ENCODE measurements at places on chromosomes 11 and 22.

- DNase-seq: no peak
Observed at GRCh38 chr22:47597041-47597440, 834.6 kb downstream of the TBC1D22A start.

DNA sequence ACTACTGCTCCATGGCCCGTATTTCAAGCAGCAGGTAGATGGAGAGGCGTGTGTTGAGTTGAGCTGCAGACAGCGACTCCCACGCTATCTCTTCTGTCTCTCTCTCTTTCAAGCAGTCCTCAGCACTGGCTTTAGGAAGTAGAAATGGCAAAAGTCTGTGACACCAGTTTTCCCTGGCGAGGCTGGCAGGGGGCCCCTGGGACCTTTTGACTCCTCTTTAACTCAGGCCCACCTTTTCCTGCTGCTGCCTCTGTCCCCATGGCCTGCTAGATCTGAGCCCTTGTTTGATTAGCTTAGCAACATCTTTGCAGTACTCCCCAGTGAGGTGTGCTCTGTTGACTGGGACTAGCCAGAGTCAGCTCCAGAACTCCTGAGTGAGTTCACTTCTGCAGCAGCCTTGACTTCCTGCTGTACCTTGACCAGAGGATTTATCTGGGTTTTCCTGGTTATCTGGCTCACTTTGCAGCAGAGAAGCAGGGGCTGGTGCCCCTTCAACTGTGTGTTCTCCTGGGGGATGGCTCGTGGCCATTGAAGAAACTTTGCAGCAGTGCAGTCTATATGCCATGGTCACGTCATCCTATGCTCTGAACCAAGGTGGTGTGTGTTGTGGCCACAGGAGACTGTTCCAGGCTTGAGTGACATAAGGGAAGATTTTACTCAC is 183.9 kb downstream of the DBX1 start:
- DNase-seq: no peak

- no peak for DNase-seq
Observed at GRCh38 chr11:91536366-91536765, 688.3 kb upstream of the FAT3 start.

DNA sequence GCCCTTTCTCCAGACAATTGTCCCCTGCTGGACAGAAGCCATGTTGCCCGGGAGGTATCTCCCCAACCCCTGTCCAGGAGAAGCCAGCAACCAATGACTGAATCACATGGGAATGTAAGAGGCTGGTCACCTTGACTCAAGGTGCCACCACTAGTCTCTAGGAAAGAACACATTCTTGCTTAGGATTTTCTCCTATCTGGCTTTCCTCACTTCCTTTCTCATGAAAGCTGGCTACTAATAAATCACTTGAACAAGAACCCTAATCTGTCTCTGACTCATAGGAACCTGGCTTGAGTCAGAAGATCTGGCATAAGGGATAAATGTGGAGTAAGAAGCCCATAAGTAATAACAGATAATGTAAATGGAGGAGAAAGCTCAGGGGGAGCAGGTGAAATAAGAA is 101.4 kb upstream of the C11orf87 start:
- DNase-seq: peak; percentile 67

DNA sequence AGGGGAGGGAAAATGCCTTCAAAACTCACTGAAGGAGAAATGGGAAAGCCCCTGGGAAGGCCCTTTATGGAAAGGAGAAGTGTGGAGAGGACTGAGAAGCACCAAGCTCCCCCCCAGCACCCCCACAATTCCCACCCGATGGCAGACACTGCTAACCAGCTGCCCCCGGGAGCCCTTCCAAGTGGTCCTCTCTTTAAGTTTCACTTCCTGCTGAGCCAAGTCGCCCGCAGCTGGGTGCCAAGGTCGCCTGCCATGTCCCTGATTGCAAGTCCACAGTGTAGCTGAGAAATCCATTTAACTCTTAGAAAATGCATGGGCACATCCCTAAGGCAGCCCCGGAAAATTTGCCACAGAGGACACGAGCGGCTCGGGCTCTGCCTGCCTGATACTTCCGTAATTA is 68.2 kb downstream of the GALNT18 start:
- DNase-seq: no peak

- no peak for DNase-seq
Observed at GRCh38 chr11:116226731-116227130, 546.1 kb downstream of the BUD13 start.

DNA sequence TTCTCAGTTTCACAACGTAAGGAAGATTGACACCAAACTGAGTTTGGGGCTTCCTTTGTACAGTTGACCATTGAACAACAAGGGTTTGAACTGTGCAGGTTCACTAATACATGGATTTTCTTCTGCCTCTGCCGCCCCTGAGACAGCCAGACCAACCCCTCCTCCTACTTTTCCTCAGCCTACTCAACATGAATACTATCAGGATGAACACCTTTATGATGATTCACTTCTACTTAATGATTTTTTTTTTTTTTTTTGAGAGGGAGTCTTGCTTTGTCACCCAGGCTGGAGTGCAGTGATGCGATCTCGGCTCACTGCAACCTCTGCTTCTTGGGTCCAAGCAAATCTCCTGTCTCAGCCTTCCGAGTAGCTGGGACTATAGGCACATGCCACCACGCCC is 14.6 kb downstream of the RBM4 start:
- no peak for DNase-seq

- no peak for DNase-seq
Observed at GRCh38 chr11:13674799-13675509, 6.5 kb downstream of the FAR1 start.

DNA sequence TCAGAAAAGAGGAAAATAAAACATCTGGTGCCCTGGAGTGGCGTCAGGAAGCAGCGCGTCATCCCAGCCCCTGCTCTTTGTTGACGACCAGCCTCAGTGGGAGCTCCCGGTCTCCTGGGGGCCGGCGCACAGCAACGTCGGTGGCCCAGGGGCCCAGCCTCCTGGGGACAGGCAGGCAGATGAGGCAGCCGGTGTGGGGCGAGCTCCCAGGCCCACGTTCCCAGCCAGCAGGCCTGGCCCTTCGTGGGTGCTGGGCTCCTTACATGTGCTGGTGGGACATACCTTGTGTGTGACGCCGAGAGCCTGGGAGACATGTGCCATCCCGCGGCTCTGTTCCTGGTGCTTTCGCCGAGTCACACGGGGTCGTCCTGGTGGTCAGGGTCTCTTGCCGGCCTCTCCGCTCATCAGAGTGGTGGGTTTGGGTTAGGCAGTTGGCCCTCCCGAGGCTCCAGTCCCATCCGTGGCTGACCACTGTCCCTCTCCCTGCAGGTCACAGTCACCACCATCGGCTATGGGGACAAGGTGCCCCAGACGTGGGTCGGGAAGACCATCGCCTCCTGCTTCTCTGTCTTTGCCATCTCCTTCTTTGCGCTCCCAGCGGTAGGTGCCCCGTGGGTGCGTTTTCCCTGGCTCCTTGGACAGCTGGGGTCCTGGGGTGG is 116.7 kb downstream of the KCNQ1OT1 start:
- DNase-seq: no peak

GRCh38 chr11:121418625-121419114 is 33.4 kb upstream of the SORL1 start:
- no peak for DNase-seq

- no peak for DNase-seq
Observed at GRCh38 chr11:46969379-46969778, 32.8 kb downstream of the CSTPP1 start.

DNA sequence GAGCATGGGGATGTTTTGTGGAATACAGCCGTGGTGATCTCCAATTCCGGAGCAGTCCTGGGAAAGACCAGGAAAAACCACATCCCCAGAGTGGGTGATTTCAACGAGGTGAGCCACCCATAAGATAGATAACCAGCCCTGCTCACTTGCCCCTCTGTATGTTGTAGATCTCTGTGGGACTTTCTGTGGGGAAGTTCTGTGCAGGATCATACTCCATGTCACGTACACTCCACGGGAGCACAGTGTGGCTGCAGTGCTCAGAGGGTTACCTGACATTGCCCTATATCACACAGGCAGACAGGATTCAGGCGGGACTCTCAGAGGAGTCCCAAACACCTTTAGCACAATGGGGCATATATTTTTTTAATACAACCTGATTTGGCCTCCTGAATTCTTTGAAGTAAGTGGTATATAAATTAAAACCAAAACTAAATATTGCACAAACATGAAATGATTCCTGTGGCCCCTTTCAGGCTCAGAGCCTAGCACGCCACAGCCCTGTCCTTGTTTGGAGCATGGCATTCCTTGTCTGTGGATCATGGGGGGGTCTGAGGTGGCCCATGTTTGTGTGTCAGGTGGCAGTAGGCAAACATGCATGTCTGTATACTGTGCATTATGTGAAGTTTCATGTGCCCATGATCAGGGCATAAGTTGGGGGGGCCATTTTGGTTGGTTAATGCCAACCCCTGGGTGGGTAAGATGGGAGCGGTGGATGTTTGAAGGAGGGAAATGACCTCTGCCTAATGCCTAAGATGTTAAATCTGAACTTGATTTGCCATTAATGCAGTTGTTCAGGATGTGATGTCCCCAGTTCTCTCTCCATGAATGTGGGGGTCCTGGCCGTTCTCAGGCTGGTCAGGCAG is 18.5 kb downstream of the UPB1 start:
- DNase-seq: no peak

DNA sequence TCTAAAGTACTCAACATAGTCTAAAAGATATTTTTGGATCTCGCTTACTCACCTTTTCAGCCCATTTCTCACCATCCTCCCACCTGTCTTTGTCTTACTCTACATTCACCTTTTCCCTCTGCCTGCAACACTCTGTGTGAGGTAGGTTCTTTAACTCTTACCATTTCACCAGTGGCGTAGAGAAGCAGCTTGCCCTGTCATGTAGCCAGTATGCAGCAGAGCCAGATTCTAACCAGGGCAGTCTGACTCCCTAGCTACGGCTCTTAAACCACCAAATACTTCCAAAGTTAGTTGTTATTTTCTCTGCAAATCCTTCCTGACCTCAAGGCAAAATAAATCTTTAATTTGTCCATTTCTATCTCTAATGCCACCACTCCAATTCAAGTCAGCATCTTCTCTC is 7.5 kb downstream of the ALG8 start:
- DNase-seq: no peak

- no peak for DNase-seq
Observed at GRCh38 chr11:132904607-132905006, 627.7 kb downstream of the OPCML start.

DNA sequence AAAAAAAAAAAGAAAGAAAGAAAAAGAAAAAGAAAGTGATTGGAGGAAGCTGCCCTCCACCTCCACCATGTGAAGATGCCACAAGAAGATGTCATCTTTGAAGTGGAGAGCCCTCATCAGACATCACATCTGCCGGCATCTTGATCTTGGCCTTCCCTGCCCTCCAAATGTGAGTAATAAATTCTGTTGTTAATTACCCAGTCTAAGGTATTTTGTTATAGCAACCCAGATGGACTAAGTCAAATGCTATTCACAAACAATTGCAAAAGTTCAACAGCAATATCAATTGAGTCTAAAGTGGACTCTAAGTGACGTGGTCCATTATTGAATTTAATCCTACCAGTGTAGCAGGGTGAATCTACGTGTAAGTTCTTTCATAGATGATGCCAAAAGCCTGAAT is 55.9 kb upstream of the NUP160 start:
- DNase-seq: peak; percentile 49

DNA sequence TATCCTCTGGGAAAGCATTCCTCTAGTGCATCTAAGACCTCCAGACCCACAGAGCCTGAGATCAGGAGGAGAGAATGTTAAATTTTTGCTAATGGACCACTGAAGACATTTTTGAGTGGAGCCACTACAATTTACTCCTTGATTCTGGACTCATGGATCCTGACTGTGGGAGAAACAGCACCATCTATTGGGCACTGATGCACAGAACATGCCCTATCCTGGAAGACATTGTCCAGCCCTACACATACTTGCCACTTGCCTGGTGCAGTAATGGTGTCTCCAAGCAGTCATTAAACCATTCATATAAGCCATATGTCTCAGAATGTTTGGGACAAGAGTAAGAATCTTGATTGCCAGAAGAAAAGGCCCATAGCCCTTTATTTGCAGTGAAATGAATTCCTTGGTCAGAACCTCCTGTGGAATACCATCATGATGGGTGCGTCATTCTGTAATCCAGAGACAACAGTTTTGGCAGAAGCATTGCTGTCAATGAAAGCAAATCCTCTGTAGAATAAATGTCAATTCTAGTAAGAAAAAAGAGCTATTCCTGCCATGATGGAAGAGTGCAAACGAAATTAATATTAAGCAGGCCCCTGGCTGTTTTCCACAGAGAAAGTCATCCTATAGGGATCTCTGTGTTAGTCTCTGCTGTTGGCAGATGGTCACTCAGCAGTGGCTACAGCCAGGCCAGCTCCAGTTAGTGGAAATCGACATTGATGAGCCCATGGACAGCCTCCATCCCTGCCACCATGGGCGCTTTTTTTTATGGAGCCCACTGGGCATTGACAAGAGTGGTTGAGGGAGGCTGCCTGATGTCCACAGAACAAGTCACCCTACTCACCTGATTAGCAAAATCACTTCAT is 43.5 kb downstream of the GGTLC2 start:
- peak; percentile 24 for DNase-seq

DNA sequence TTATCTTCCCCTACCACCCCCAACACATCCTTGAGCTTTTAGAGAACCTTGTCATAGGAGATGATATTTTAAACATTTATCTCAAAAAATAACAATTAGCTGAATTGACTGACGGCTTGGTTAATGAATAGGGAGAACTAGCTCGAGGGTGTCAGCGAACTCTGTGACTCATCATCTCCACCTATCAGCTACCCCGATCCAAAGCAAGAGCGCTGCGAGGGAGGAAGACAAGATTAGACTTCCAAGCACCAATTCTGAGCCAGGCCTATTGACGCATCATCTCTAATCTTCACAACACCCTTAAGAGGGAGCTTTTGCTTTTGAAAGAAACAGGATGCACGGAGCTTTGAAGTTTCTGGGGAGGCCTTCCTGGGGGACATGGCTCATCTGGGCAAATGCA is 51.0 kb upstream of the GALNT18 start:
- no peak for DNase-seq

DNA sequence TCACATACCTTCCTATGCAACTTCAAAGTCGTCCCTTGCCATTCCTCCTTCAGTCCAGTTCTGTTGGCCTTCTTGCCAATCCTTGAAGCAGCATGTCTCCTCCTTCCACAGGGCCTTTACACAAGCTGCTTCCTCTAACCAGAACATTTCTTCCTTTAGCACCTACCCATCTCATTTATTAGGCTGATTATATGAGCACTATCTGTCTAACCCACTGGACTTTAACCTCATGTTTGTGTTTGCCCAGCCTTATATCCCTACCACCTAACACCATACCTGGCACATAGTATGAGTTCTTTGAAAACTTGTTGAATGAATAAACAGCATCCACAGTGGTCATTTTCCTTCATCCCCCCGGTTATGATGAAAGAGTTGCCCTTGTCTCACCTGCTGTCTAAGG is 154.4 kb downstream of the WNT11 start:
- DNase-seq: no peak

DNA sequence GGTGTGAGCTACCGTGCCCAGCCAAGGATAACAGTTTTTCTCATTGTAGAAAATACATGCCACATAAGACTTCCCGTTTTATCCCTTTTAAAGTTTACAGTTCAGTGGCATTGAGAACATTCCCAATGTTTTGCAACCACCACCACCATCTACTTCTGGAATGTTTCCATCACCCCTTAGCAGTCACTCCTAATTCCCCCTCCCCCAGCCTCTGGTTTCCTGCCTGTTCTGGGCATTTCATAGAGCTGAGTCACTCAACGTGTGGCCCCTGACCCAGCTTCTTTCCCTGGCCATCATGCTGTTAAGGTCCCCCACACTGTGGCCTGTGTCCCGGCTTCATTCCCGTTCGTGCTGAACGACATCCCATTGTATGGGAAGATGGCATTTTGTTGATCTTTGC is 30.7 kb downstream of the FGF4 start:
- DNase-seq: no peak
